Chondrocyte (in vitro differentiated cells): ENCODE measurements at places on chromosomes 7 and 10. TPM values are rescaled to one million over a fixed set of nuclear protein-coding genes. Genes with fewer than 3 reads are reported as not detected.
A peak's percentile ranks its signal among the peaks of the same experiment; 100 is the strongest.

DNA sequence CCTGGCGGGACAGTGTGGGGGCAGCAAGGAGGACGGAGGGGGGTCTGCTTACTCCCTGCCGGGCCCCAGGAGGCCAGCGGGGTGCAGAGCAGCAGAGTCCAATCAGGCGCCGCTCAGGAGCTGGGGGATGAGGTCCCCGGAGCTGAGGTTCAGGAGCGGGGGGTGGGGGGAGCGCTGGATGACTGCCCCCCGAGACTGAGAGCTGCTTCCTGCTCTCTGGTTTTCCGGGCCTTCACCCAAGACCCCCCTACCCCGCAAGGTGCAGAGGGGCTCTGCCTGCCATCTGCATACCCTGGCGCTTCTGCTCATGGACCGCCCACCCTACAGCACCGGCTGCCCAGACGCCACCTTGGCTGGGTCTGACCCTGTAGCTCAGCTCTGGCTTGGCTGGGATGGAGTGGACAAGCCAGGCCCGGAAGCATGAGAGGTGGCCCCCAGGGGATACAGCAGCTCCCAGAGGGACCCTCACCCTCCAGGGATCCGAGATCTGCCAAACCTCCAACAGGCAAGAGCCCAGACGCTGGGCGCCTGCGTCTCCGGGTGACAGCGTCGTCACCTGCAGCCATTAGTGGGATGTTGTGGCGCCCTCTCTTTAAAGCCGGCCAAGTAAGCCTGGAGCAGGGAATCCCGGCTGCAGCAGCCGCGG lies 930 bp downstream of the KNDC1 start:
- DNase-seq, result peak; percentile 50

GRCh38 chr7:114264023-114264422 lies 150.6 kb upstream of the FOXP2 start:
- DNase-seq, result no peak

DNA sequence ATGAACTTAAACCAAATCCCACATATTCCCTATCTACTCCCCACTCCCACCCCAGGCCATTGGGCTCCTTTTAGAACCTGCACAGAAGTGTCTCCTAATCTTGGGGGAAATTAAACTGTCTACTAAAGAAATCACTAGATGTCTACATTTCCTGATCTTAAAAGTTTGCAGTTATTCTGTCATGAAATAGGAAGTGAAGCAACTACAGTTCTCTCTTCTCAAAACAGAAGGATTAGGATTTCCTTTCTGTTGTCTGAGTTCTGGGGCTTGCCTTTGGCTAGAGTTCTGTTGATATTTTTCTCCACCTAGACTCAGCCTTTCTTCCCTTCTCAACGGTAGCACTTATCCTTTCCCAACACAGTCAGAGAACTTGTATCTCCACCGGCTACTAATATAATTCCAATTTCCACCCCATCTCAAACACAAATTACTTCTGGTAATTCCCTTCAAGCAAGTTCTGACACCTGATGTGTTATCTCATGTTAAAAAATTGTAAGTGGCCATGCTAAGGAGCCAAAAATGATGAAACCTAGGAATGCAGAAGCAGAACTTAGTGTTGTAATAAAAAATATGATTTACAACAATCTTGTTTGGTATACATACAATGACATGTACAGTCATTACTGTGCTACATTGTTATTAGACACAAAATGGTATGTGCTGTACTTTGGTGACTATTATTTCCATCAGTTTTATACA lies 12.1 kb downstream of the OR9A4 start:
- DNase-seq, result no peak

DNA sequence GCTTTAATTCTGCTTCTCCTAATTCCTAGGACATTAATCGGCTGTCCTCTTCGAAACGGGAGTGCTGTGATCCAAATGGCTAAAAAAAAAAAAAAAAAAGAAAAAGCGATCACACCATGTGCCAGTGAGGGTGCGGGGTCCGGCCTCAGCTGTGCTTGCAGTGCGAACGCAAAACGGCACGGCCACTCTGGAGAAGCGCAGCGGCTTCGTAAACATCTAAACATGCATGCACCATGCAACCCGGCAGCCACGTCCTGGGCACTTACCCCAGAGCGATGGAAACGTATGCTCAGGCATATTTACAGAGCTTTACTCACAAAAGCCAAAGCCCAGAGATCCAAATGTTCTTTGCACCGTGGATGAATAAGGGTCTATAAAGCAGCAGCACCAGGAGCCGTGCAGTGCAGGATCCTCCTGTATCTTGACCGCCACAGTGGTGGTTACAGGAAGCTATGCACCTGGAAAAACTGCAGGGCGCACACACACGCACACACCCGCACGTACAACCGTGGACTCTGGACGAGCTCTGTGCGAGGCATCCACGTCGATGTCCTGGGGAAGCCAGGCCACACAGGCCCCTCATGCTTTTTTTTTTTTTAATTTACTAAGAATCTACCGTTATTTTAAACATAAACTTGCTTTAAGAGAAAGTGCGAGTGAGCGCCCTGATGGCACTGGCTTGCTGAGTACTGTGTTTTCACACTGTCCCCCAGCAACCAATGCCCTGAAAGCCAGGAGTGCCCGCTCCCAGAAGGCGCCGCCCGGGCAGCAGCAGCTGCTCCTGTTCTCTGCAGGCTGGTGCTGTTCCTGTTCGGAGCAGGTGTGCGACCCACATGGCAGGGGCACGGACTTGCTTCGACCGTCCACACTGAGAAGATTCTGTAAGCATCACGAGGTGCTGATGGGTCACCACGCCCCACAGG lies 25.0 kb downstream of the GPER1 start:
- peak; percentile 63 for DNase-seq

- DNase-seq, result no peak
Measured at GRCh38 chr7:27532314-27532713, 130.4 kb downstream of the HIBADH start.

CALCR gene
- total RNA-seq, result 0.10 to 0.20 TPM in 2 of 3 replicates, not detected in the other

TBL2 gene
- total RNA-seq, result 45.2 to 56.1 TPM (median 50.4 TPM) in 3 replicates

- DNase-seq, result no peak
Measured at GRCh38 chr7:21690705-21691104, 147.9 kb downstream of the DNAH11 start.

CALHM3 gene
- not detected in 3 replicates for total RNA-seq

GRCh38 chr7:80257756-80258155 lies 123.1 kb downstream of the GNAI1 start:
- DNase-seq, result no peak

- no peak for DNase-seq
Measured at GRCh38 chr10:109741712-109742111, 181.6 kb downstream of the XPNPEP1 start.

GRCh38 chr10:129919358-129919757 lies 44.7 kb downstream of the EBF3 start:
- DNase-seq, result no peak

GRCh38 chr7:157438121-157439025 lies 101.6 kb downstream of the DNAJB6 start:
- DNase-seq, result peak; percentile 63

- no peak for DNase-seq
Measured at GRCh38 chr10:128144547-128144946, 18.3 kb upstream of the MKI67 start.

DNA sequence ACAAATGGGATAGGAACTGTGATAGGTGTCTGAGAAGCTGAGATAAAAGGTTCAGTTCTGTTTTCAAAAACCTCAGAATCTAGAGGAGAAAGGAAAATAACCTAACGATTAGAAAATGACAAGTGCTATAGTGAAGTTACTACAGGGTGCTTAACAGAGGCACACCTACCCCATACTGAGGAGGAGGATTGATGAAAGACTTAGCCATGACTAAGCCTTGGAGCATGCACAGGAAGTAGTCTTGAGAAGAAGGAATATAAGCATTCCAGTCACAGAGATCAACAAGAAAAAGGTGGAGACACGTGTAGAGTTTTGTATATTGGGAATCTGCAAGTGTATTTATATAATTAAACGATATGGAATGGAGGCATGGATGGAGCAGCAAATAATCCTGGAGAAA lies 1225.5 kb upstream of the CELF2 start:
- DNase-seq, result no peak

GRCh38 chr7:8060241-8060640 lies 91.6 kb downstream of the GLCCI1 start:
- DNase-seq, result no peak
